NCI-H526 treated with DMSO at 0.1 percent for 48 hours (cell line): ENCODE measurements at places on chromosomes 1 and 21.

DNA sequence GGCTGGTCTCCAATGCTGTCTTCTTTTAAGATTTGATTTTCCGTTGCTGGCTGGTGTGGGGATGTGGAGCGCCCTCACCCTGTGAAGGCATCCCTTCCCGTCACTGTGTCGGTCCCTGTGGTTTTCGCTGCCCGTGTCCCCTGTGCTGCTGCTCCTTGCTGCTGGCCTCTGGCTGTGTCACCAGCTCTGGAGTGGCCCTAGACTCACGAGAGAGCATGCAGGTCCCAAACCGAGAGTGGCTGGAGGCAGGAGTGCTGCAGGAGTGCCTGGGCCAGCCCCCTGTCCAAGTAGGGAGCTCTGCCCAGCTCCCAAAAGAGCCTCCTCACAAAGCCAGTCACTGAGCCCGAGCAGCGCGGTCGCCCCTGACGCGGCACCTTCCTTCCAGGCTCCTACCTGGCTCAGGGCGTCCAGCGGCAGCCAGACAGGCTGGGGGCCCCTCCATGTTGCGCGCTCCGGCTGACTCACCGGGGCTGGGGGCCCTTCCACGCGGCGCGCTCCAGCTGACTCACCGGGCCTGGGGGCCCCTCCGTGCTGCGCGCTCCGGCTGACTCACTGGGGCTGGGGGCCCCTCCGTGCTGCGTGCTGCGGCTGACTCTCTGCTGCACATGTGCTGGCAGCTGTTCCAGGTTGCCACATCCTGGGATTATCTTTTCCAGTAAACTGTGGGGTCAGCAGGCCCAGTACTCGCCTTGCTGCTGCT, 106.7 kb upstream of the COL6A1 start:
- DNase-seq = no peak

DNA sequence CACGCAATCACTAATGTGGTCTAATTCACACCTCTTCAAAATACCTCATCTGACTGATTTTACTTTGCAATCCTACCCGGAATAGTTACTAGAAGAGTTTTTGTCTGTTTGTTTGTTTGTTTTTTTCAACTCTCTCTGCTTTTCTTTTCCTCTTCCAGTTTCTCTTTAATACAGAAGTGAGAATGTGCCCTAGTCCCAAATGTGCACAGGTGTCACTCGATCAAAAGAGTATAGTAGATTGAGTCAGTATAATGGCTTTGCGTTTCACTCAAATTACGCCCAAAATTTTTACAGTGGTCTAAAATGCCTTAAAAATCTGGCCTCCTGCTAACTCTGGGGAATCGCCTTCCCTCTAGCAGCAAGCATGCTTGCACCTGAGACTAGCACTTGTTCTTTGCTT, 1536.8 kb downstream of the KCNT2 start:
- DNase-seq = no peak

DNA sequence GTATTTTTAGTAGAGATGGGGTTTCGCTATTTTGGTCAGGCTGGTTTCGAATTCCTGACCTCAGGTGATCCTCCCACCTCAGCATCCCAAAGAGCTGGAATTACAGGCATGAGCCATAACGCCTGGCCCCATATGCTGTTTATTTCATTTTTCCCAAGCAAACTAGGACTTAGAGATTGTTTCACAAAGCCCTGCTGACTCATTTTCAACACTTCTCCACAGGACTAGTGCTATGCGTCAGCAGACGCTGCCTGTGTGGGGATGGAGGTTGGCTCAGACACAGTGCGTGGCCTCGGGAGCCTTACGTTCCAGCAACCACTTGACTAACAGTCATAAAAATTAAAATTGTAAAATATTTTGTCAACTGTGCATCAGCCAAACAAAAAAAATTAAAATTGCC, 22.7 kb downstream of the PKNOX1 start:
- DNase-seq = no peak

GRCh38 chr1:162823231-162823630, 32.7 kb downstream of the HSD17B7 start:
- no peak for DNase-seq
